ENCODE measurements at places on chromosomes 1 and 21.

GRCh38 chr1:153919876-153920852, 2.6 kb downstream of the GATAD2B start:
- no peak for DNase-seq

DNA sequence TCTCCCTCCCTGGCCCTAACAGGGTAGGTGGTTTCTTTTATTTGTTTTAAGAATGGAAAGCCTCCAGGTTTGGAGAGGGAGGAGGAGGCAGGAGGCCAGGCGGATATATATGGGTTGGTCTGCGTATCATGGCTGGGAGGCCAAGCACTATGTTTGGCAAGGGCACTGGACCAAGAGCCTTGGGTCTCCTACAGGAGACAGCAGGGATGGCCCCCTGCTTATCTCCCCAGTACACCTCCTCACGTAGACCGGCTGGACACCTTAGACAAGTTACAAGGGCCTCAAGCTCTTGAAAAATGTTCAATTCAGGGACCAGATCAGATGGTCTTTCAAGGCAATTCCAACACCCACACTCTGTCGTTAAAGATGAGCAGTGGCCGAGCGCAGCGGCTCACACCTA, 10.9 kb downstream of the SLC41A1 start:
- no peak for DNase-seq

- DNase-seq: no peak
These were observed 302.0 kb downstream of the DUSP10 start for GRCh38 chr1:221439747-221440501.

DNA sequence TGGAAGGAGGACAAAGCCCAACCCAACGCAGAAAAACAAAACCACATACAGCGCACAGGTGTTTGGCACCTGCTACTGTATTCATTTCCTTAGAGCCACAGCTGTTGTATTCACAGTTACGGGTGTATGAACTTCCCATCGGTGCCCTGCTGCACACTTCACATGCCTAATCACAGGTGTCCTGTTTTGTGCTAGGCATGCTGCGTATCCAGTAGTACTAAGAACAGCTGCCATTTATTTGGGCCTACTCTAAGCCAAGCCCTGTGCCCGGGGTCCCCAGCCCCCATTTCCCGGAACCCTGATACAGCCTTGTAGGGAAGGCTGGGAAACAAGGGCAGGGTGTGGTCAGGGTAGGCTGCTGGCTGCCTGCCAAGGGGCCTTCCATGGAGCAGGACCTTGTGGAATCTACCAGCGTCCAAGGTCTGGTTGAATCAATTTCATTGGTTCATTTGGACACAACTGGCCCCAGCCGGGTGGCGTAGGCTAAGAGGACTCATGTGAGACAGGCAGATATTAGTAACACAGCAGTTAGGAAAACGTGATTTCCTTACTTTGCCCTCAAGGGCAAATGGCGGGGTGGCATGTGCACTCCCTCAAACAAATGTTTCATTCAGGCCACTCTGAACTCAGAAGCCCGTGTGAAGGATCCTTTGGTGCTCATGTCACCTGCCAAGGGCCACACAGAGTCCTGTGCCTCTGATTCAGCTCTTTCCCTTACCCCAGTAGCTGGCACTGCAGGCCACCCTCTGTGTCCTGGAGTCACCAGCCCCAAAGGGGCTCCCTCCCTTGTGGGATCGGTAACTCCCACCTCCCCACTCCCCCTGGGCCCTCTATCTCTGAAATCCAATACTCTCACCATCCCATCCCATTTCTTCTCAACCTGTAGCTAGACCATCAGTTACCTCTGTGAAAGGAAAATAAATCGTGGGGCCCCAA, 986 bp upstream of the RNF186 start:
- peak; percentile 89 for DNase-seq

- no peak for DNase-seq
These were observed 154.3 kb downstream of the PLXNA2 start for GRCh38 chr1:208089761-208090370.

GRCh38 chr1:193588311-193589082, 402.1 kb upstream of the B3GALT2 start:
- DNase-seq: no peak
